ENCODE measurements at places on chromosomes 1 and 21. TPM values are rescaled to one million over a fixed set of nuclear protein-coding genes. Genes with fewer than 3 reads are reported as not detected.
A peak's percentile ranks its signal among the peaks of the same experiment; 100 is the strongest.

- DNase-seq: no peak
Measured at GRCh38 chr1:230752407-230752806, 5.2 kb downstream of the CAPN9 start.

DNA sequence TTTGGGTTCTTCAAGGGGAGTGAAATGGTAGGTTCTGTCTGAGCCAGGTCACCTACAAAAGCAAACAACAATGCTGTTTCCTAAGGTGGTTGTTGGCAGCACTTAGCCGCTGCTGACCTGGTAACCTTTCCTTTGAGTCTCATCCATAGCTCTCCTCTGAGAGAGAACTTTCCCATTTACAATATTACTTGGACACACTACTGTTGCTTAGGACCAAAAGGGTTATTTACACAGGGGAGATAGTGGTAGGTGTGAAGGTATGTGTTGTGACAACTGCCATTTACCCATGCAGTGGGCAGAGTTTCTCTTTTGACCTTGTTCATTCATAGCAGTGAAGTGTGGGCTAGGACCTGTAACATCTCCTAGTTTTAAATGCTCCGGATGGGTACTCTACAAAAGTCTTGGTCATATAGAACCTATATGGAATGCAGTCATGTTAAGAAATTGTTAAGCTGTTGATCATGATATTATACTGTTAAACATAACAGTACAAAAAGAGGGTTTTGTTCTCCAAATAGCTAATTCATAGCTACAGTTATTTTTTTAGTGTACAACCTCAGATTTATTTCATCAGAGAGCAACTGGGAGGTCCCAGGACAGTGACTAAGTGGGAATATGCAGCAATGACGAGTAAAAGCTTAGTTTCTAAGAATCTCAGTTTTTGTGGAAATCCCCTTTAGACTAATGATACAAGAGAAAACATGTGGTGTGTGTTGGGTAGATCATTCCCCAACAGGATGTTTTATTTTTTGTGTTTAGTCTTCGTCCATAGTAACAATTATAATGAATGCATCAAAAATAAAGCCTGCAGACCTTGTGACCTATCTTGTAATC is 219.7 kb downstream of the NFIA start:
- no peak for DNase-seq

DNA sequence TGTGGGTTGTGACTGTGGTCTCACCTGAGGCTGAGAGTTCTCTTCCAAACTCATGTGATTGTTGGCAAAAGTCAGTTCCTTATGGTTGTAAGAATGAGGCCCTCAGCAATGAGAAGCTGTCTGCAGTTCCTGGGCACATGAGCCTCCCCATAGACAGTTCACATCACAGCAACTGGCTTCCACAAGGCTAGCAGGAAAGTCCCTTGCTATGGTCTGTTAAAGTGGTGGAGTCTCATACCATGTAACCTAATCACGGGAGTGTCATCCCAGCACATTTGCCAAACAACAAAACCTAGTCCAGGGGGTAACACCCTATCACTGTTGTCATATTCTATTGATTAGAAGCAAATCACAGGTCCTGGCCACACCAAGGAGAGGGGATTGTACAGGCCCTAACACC is 163.8 kb downstream of the BACH1 start:
- no peak for DNase-seq

DNA sequence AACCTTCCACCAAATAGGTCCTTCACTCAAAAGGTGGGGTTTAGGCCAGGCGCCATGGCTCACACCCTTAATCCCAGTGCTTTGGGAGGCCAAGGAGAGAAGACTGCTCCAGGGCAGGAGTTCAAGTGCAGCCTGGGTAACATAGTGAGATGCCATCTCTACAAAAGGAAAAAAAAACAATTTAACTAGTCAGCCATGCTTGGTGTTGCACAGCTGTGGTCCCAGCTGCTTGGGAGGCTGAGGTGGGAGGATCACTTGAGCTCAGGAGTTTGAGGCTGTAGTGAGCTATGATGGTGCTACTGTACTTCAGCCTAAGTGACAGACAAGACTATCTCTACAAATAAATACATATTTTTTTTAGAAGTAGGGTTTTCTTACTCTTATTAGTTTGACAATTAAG is 617.5 kb downstream of the KIF26B start:
- no peak for DNase-seq

- DNase-seq: no peak
Measured at GRCh38 chr1:215971793-215972441, 404.8 kb downstream of the KCTD3 start.

- DNase-seq: no peak
Measured at GRCh38 chr1:109239047-109239408, 10.3 kb upstream of the CELSR2 start.

GRCh38 chr1:1191734-1192133 is 14.7 kb downstream of the TNFRSF18 start:
- DNase-seq: no peak

DNA sequence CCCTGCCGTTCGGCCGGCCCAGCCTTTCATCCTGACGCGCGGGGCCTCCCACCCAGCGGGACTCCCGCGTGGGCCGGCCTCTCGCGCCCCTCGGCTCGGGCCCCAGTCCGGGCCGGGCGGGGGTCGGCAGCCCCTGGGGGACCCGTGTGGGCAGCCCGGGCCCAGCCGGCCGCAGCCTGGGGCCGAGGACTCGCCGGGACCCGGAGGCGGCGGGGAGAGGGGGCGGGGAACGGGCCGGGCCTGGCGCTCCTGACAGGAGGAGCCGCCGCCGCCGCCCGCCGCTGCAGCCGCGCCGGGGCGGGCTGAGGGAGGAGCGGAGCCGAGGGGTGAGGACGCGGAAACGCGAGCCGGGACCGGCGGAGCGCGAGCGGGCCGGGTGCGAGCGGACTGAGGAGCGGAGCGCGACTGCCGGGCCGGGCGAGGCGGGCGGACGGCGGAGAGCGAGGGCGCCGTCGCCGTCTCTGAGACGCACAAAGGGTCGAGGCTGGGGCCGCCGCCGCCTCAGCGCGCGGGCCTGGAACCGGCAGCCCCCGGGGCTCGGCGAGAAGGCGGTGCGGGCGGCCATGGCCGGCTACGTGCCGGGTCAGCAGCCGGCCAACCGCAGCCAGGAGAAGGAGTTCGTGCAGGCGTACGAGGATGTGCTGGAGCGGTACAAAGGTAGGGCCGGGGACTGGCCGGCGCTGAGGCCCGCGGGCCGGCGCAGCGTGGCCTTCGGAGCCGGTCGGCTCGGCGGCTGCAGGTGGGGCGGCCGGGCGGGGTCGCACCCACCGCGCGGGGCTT is 79.1 kb downstream of the NDUFS5 start:
- peak; percentile 80 for DNase-seq

DNA sequence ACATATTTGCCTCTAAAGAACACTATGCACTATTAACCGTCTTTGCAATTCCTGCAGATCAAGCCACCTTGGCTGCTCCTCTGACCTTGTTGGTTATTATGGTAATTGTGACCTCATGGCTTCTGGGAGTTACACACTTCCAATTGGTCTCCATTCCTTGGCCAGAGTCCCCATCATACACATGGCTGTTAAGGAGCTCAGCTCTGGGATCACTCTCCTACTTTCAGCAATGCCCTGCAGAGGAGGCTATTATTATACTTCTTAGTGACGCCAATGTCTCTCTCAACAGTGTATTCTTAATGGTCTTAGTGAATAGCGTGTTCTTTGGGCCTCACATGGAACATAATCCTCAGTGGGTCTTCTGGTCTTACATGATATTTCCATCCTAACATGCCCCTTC is 10.0 kb upstream of the JAK1 start:
- no peak for DNase-seq

Gene BATF3
- 9.8 TPM for total RNA-seq

Gene GALE
- 18.6 TPM for total RNA-seq

Gene SLC25A33
- total RNA-seq: 3.3 TPM

Gene CFAP45
- total RNA-seq: 1.6 TPM

Gene KCNQ4
- 1.5 TPM for total RNA-seq

Gene LCE3D
- not detected for total RNA-seq

Gene SMYD3
- total RNA-seq: 27.0 TPM

All from activated naive CD8-positive, alpha-beta T cell treated with anti-CD3 and anti-CD28 coated beads, Interleukin-2, amount 10 ng/mL, durations not matched to agents 7 days and 5 days (primary cell).